ENCODE measurements at places on chromosomes 2 and 18.
A peak's percentile ranks its signal among the peaks of the same experiment; 100 is the strongest.

GRCh38 chr2:17626986-17627385 is 86.5 kb downstream of the VSNL1 start:
- DNase-seq: no peak

GRCh38 chr2:88321449-88322248 is 130.8 kb downstream of the FOXI3 start:
- DNase-seq: no peak

GRCh38 chr2:105766300-105766866 is 21.7 kb downstream of the NCK2 start:
- no peak for DNase-seq

DNA sequence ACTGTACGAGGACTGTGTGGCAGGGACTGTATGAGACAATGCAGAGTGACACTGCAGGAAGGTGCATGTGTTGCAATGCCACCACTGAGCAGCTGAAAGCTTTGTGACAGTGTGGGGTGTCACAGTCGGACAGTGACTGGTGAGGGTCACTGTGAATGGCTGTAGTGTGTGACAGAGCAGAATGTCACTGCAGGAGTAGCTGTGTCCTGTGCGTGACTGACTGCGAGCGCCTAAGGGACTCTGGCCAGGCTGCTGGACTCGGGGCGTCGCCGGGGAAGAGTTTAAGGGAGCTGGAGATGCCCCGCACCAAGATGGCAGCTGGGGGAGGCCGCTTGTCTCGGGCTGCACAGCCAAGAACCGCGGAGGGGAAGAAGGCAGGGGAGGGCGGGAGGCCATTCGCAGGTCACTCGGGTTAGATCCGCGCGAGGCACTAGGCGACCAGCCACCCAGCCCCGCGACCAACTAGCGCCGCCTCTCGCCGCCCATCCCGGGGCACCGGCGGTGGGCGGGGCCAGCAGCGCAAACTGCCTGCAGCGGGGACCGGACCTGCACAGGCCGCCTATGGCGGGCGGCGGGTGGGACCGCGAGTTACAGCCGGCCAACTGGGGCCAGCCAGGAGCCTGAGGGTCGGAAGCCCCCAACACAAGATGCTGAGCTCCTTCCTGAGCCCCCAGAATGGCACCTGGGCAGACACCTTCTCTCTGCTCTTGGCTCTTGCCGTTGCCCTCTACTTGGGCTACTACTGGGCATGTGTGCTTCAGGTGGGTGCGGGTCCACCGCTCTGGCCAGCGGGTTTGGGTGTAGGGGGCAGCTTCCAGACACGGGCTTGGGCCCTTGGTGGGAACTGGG is at the start of gene ABHD1:
Gene ABHD1, plus strand, starts transcription at position 514 of the 849 bp plus-strand sequence. Its CDS starts 134 bp downstream, at position 648.
- no peak for DNase-seq

- no peak for DNase-seq
These were observed 198.5 kb downstream of the HDAC4 start for GRCh38 chr2:239202343-239202742.

DNA sequence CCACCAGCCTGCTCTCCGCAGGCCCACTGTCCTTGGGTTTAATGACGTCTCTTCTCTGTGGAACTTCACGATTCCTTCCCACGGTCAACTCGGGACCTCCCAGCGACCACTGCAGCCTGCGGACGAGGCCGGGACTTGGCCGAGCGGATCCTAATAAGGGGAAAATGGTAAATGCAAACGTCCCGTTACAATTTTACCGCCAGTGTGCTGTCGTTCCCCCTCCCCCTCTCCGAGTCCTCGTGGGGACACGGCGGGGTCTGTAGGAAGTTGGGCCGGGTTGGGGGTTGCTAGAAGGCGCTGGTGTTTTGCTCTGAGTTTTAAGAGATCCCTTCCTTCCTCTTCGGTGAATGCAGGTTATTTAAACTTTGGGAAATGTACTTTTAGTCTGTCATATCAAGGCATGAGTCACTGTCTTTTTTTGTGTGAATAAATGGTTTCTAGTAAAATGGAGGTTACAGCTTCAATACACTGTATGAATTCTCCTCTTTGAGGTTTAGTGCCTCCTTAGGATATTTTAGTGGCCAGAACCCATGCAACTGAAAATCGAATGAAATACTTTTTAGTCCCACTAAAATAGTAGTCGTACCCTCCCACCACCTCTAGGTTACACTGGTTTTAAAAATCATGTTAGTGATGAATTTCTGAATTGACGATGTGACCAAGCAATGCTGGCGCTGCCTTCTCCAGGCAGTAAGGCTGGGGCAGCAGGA is 2.3 kb downstream of the HOXD11 start:
- DNase-seq: no peak

DNA sequence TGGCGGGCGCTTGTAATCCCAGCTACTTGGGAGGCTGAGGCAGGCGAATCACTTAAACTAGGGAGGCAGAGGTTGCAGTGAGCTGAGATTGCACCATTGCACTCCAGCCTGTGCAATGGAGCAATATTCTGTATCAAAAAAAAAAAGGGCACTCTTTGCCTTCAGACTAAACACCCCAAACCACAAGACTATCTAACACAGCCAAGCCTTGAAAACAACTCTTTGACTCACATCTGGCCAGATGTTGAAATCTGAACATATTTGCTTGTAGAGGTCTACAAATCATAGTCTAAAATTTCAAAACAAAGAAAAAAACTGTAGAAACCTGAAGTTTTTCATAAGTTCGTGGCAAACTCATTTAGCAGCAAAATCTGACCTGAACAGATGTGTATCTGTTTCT is 94.9 kb downstream of the FAM161A start:
- no peak for DNase-seq

- peak; percentile 18 for DNase-seq
These were observed 247.5 kb downstream of the DYSF start for GRCh38 chr2:71700658-71701397.

- no peak for DNase-seq
These were observed 108.7 kb downstream of the EN1 start for GRCh38 chr2:118738524-118739308.

- DNase-seq: no peak
These were observed 50.6 kb downstream of the MAPRE2 start for GRCh38 chr18:35091841-35092240.

- DNase-seq: no peak
These were observed 25.2 kb downstream of the FBXO36 start for GRCh38 chr2:229947544-229947943.

DNA sequence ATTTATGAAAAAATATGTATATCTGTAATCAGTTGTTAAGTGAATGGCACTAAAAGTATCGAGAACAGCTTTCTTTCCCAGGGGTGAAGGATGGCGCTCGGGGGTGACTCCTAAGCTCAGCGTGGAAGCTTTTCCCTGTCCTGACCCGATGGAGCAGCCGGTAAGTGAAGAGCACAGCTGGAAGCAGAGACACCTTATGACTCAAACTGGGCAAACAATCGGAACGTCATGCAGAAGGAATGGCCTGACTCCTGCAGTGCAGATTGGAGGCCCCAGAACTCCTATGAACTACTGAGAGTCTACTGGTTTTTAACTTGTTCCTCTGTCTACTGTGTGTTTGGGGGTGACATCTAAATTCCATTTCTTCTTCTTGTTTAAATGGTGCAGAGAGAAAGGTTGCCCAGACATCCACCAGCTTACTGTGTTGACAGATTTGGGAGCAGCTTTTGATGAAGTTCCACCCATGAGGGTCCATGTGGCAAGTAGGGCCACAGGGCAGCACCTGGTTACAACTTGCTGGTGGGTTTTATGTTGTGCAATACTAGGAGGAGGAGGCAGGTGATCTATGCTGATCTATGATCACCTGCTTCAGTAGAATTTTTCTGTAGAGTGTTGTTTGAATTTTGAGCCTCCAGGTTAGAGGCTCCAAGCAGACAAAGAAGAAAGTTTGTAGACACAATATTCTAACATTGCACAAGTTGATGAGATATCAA is 52.8 kb upstream of the TMEM182 start:
- DNase-seq: no peak

DNA sequence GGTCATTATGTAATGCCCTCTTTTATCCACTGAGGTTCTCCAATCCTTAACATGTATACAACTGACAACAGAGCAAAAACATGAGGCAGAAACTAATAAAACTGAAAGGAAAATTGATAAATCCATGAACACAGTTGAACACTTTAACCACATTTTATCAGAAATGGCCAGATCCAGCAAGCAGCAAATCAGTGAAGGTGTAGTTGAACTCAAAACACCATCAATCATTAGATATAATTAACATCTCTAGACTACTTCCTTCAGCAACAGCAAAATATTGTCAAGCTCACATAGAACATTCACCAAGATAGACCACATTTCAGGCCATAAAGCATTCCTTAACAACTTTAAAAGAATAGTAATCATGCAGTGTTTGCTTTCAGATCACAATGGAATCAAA is 72.9 kb downstream of the HS6ST1 start:
- no peak for DNase-seq

DNA sequence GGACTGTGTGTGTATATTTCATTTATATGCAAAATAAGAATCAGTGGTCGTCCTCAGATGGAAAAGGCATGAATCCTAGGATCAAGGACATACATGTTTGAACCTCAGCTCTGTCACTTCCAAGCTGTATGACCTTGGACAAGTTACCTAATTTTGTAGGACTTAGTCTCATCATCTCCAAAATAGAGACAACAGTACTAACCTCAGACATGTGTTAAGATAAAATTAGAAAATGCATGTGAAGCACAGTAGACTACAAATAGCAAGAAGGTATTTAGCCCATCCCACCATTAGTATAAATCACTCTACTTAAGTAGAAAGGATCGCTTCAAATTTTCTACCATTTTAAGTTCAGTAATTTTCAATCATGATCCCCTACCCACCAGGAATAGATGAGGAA is 309.8 kb downstream of the ZEB2 start:
- no peak for DNase-seq

DNA sequence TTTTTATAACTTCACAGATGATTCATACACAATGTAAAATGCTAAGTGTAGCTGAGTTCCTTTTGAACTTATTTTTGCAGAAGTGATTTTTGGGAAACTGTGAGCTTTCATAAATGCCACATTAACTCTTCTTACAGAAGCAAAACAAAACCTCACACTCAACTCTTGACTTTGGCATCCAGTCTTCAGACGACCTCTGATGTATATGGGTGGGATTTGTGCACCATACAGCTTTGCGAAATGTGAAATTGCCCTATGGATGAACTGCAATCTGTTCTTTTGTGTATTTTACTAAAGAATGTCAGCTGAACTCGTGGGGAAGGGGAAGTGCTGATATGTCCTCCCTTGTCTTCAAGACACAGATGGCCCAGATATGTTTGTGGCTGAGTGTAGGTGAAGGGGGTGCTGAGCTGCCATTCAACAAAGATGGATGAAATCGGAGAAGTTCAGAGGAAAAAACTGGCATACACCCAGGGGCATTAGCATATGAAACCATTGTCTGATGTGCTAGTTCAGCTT is 218.3 kb downstream of the PTGR3 start:
- DNase-seq: no peak

DNA sequence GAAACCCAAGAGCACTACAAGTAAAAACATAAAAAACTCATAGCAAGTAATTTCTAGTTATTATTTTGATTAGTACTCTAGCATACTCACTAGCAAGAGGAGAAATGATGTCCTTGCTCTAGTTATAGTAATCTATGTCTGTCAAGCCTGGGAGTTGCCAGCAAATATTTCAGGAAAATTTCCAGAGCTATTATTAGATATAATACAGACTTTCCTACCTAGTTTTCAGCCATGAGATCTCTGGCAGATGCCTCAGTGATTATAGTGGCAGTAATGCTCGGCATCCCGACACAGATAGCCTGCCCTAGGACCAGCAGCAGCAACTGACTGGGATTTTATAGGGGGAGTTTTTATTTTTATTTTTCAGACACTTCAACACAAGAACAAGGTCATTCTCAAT is 224.4 kb downstream of the ZNF385B start:
- DNase-seq: no peak

DNA sequence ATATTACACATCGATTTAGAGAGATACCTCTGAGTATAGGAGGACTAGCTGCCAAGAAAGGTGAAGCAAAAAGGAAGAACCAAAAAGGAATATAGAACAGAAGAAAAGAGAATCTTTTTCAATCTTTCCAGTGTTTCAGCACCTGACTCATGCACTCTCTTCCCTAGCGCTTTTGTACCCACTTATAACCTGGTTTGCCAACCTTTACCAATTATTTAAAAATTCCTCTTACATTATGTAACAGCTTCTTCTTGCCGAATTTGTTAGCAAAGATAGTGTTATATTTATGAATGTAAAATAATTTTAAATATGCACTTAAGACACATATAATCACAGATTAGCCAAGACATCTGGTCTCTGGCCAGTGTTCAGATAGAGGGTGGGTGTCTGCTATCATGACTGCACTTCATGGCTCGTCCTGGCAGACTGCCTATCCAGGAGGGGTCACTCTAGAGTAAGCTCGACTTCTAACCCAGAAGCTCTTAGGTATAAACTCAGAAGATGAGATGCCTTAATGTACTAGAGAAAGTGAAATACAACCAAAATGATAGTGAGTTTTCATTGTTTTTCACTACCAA is 122.9 kb downstream of the ATAD2B start:
- no peak for DNase-seq

- no peak for DNase-seq
These were observed 77.8 kb downstream of the GALNT14 start for GRCh38 chr2:31060397-31060796.

- DNase-seq: peak; percentile 89
These were observed 779 bp downstream of the PTPRN start for GRCh38 chr2:219308142-219309101.

- DNase-seq: no peak
These were observed 674.3 kb upstream of the NRXN1 start for GRCh38 chr2:51706220-51706619.

- DNase-seq: no peak
These were observed 277.9 kb upstream of the SIX3 start for GRCh38 chr2:44663471-44664073.

GRCh38 chr18:2236232-2236631 is 335.1 kb downstream of the METTL4 start:
- no peak for DNase-seq

DNA sequence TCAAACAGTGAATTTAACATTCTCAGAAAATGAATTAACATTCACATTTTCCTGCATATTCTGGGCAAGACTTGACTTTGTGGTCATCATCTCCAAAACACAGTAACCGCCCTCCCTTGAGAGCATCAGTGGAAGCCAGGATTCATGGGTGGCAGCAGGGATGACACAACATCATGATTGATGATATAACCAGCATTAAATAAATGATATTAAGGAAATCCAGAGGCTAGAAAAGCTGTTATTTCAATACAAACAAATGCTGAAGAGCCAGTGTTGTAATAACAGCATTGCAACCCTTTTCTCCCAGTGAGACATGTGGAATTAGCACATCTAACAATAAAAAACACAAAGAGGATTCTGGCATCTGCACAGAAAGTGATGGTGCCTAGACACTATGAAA is 41.1 kb downstream of the CDC42EP3 start:
- DNase-seq: no peak

- no peak for DNase-seq
These were observed 30.5 kb downstream of the GPC1 start for GRCh38 chr2:240465765-240466578.

All from neuronal stem cell (in vitro differentiated cells).